Dorsolateral prefrontal cortex (tissue), 122 donors: ENCODE measurements at places on chromosomes 6 and 20.

DNA sequence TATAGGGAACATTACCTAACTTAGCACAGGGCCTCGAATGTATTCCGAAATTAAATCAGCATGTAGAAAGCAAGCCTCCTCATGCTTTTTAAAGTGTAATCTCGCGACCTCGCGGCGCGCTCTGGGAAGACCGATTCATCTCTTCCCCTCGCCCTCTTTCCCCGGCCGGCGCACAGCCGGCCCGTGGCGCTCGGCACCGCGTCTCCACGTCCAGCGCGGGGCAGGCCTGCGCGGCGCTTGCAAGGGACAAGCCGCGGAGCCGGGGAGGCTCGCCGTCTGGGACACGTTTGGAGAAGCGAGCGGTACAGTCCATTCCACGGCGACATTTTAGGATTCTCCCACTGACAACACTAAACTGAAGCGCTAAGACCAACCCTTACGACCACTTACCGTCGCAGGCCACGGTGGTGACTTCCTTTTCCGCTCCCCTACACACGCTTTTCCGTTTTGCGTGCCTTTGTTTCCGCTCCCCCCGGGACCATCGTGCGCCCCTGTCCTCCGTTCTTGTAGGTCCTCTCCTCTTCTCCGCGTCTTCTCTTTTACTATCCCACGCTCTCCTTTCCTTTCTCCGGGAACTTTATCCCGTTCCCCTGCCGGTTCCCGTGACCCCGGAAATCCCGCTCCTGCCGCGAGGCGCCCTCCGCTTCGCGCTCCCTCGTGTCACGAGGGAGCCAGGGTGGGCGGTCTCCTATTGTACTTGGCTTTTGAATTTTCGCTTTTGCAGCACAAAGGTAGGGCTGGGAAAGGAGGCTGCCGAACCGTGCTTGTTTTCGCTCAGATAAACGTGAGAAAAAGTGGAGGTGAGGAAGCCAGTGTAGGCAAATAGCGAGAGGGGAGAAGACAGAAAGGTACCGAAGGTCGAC is at the start of gene ECHDC1:
ECHDC1 (minus strand) TSS at position 664 of the 863 bp plus-strand sequence. CDS start 12,581 bp downstream, outside the sequence.
- peak; percentile 65 for DNase-seq

DNA sequence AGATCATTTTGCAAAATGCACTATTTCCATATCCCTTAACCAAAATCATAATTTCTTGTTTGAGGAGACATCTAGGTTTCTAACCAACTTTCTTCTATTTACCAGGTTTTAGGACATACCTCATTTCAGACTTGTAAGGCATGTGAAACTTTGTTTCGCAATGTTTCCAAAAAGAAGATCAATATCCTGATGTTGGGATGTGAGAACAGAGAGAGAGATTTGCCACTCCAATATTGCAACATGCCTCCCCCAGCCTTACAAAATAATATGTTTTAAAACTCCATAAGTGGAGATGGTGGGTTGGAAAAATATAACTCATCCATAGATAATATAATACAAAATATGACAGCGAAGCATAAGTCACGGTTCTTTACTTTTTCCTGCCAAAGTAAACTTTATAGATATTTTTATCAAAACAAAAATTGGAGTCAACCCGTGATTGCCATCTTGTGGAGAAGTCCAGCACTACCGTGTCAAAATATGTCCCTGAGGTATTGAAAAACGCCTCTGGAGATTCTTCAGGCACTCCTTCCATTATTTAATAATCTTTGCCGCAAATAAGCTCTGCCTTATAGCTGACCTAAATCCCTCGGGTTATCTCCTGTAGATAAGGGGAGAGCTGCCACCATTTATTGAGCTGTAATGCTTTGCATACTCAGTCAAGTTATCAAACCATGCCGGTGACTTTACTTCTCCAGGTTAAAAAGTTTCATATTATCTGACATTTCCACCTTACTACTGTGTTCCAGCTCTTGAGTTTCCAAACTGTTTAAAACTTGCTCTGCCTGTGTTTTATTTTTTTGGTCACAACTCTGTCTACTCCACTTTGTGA is 534.2 kb downstream of the HACE1 start:
- DNase-seq, result no peak

GRCh38 chr20:32636283-32636682 is 37.5 kb downstream of the C20orf203 start:
- no peak for DNase-seq

DNA sequence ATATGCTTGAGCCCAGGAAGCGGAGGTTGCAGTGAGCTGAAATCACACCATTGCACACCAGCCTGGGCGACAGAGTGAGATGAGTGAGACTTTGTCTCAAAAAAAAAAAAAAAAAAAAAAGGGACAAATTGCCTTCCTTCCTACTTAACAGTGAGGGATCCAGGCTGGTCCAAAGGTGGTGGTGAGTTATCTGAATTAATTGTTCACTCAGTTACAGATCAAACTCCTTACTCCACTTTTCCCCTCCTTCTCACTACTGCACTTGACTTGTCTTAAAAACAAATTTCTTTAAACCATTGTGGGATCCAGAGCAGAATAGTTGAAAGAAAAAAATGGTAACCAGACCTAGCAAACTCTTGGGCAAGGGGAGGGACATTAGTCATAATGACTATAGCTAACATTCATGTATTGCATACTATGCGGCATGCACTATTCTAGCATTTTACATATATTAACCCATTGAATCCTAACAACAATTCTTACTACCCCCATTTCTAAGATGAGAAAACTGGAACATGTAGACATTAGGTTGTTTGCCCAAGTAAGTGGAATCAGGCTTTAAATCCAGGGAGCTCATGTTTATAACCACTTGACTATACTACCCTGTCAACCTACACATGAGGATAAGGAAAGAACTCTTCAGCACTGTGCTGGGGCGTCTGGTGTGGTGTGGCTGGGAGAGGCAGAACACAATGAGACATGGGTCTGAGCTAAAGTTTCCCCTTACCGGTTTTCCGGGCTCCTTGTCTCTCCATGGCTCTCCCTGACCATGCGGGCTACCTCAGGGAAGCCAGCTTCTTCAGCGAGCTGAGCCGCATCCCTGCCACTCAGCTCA is 1.5 kb downstream of the GPANK1 start:
- DNase-seq, result no peak

DNA sequence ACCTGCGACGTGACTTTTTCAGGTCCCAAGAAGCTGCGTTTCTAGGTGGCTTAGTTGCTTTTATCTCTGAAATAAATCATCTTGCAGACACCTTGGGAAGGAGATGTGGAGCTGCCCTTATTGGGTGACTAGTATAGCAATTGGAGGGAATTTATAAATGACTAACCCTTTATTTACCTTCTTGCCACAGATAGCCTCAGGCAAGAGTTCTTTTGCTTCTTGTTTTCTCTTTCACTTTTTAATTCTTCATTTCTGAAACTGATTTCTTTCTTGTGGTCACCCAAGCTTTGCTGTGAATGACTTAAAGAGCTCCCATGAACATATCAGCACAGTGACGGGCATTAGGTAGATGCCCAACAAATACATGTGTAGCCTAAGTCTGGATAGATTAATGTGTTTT is 3.0 kb downstream of the ADGRF4 start:
- DNase-seq, result no peak

DNA sequence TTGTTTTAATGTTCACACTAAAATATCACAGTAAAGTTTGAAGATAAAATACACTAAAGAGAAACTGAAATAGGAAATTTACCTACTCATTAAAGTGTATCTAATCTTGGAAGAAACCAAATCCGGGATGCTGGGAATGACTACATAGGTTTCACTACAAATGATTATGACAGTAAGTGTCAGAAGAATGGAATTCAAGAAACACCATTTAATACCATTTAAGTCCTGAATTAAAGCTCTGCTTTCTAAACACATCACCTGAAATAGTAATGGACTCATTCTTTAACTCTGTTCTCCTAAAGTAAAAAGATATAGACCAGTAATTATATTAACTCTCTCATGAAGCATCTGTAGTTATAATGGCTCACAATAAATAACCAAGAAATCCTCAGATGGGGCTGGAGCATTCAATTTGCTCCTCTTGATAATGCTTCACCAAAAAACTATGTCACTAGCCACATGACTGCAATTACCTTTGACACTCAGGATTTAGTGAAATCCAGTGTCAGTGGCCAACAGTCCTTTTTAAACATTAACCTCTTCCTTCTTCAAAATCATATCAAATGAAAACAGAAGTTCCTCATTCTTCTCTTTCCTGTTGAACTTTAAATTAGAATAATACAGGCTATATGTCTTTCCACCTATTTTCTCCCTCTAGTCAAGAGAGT is 41.4 kb downstream of the MAP7 start:
- no peak for DNase-seq

GRCh38 chr6:123632641-123633040 is 4.1 kb downstream of the TRDN start:
- no peak for DNase-seq
